ENCODE measurements at places on chromosomes 12 and 14.

- no peak for DNase-seq
Measured at GRCh38 chr14:96925422-96925821, 128.2 kb downstream of the VRK1 start.

- DNase-seq: no peak
Measured at GRCh38 chr12:109949089-109949488, 47.1 kb downstream of the GIT2 start.

DNA sequence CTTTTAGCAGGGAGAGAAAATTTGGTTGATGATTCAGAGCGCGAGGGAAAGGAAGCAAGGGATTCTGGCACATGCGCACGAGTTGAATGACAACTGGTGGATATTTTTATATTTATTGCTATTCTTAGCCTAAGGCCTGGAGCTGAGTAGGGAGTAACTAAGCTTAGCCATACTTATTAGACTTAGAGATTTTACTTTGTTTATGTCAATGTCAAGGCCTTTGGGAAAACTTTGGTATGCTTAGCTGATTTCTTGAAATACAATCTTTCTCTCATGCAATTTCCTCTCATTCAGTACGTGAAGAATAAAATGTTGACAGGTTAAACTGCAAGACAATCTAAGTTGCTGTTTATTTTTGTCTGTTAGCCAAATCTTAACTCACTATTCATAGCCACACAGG lies 101.1 kb downstream of the CRADD start:
- DNase-seq: peak; percentile 89

- DNase-seq: no peak
Measured at GRCh38 chr14:52348279-52348678, 34.2 kb downstream of the PTGER2 start.

DNA sequence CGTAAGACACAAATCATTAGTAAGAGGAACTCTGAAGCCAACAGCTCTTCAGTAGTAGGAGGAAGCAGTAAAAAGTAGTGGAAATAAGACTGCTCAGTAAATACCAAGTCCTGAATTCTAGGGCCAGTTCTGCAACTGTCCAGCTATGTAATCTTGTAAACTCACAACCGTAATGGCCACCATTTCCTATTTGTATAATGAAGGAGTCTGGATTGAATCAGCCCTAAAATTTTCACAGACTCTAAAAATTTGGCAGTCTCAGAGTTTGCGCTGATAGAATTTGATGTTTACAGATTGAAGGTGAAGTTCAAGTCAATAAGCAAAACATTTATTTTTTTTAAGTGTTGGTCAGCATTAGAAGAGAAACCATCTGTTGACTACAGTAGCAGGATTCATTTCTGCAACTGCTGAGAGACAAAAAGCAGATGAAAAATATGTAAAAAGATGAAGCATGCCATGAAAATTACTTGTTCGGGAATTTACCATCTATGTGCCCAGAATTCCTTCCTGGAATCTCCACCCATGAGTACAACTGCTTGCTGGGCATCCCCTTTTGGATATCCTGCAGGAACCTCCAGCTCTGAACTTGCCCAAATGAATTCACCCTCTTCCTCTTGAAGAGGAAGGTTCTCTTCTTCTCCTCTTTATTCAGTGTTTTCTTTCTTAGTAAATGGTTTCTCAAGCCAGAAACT lies 47.5 kb downstream of the GALNT4 start:
- no peak for DNase-seq

GRCh38 chr14:39447175-39447661 lies 15.0 kb upstream of the FBXO33 start:
- no peak for DNase-seq

GRCh38 chr12:75977952-75978671 lies 53.5 kb downstream of the PHLDA1 start:
- peak; percentile 100 for DNase-seq

DNA sequence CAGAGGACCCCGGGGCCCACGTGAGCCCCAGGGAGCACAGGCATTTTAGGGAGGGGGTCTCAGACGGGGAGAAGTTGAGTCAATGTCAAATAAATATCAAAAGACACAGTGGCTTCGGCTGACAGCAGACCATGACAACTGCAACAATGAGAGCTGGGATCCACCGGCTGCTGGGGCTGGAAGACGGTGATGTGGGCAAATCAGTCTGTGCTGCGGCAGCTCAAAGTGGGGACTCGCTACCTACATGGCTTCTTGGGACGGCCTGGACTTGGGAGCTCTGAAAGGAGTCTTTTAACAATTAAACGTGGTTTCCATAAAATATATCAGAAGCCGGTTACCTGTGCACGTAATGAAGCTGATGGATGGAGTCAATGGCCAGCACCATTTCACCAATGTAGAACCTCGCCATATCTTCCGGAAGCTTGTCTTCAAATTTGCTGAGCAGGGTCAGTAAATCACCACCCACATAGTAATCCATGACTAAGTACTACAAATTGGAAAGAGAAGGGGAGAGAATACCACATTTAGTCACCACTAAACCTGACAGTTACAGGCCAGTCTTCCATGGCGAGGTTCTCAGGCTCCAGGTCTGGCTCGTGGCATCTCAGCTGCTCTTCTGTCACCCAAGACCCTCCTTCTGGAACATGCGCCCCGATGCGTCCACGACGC lies 58.0 kb downstream of the CDC42BPB start:
- no peak for DNase-seq

DNA sequence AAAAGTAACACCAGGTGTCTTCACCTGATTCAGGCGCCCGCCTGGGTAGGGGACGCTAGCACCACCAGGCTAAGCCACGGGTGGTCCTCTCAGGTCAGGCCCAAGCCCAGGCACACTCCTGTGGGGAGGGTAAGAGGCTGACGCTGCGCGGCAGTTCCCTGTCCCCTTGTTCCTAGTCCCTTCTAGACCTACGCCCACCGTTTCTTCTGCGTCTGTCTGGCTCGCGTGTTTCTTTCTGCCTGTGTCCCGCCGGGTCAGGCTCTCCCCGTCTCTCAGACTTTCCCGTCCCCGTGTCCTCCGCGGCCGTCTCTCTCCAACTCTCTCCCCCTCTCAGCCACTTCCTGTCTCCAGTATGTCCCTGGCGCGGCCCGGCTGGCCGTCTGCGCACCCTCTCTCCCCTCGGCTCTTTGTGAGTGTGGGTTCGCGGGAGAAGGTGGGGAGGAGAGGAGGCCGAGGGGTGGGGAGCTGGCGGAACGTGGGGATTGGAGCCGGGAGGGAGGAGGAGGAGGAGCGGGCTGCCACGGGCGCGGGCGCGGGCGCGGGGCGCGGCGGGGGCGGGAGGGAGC lies 3.1 kb upstream of the TNS2 start:
- DNase-seq: peak; percentile 72

GRCh38 chr14:95875831-95876760 lies 536 bp upstream of the TUNAR start:
- no peak for DNase-seq

DNA sequence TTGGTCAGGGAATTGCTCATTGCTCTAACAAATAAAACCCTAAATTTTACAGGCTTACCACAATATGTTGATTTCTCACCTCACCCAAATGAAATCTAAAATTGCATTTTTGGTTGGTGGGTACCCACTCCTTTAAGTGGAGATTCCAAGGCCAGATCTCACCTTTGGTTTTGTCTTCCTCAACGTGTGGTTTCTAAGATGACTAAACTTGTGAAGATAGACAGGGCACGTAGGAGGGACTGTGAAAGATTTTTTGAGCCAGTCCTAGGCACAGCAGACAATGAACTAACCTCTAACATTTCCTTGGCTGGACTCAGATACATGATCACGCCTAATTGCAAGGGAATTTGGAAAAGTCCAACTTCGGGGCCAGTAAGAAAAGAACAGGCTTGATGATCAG lies 1003.9 kb downstream of the FLRT2 start:
- no peak for DNase-seq

DNA sequence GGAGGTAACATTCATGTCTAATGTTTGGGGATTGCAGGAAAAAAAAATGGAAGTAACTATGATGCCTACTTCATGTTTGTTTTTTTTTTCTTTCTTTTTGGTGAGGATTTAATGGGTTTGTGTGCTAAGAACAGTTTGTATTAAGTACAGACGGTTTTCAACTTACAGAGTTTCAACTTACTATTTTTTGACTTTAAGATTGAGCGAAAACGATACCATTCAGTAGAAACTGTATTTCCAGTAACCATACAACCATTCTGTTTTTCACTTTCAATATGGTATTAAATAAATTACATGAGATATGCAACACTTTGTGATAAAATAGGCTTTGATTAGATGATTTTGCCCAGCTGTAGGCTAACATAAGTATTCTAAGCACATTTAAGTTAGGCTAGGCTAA lies 10.4 kb downstream of the TECPR2 start:
- no peak for DNase-seq

Measured in kidney capillary endothelial cell (primary cell).